CD4-positive, alpha-beta memory T cell (primary cell): ENCODE measurements at places on chromosomes 4 and X.
A peak's percentile ranks its signal among the peaks of the same experiment; 100 is the strongest.

DNA sequence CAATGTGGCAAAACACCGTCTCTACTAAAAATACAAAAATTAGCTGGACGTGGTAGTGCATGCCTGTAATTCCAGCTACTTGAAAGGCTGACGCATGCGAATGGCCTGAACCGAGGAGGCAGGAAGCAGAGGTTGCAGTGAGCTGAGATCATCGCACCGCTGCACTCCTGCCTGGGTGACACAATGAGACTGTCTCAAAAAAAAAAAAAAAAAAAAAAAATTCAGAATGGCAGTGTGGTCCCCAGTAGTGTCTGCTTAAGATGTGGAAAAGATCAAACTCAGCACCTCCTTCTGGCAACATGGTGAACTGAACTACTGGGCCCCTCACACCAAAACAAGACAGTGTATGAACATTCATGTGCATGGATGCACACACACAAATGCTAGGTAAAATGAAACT, 32.2 kb downstream of the SMS start:
- H3K27me3 ChIP-seq: no peaks in the 10 kb centered on the region
- H3K4me1 ChIP-seq: peaks cover 23% of the 10 kb centered on the region
- H3K27ac ChIP-seq: peak overlapping the region; percentile 57
- DNase-seq: peak; percentile 38
- H3K4me3 ChIP-seq: no peak overlapping the region

DNA sequence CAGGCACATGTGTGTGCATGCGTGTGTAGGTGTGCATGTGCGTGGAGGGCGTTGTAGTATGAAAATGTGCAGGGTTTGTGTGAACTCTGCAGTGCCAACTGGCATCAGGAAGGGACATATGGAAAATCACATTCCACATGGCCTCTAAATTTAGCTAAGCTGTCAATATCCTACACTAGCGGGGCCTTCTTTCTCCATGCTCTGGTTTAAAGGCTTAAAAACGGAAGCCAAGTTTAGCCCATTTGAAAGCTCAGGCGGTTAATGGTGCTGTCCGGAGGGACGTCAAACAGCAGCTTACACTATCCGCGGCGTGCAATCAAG, 144.1 kb upstream of the NOCT start:
- no peaks in the 10 kb centered on the region for H3K36me3 ChIP-seq
- H3K27ac ChIP-seq: no peak overlapping the region
- no peaks in the 10 kb centered on the region for H3K27me3 ChIP-seq
- no peaks in the 10 kb centered on the region for H3K4me1 ChIP-seq
- H3K4me3 ChIP-seq: no peak overlapping the region
- no peak for DNase-seq

DNA sequence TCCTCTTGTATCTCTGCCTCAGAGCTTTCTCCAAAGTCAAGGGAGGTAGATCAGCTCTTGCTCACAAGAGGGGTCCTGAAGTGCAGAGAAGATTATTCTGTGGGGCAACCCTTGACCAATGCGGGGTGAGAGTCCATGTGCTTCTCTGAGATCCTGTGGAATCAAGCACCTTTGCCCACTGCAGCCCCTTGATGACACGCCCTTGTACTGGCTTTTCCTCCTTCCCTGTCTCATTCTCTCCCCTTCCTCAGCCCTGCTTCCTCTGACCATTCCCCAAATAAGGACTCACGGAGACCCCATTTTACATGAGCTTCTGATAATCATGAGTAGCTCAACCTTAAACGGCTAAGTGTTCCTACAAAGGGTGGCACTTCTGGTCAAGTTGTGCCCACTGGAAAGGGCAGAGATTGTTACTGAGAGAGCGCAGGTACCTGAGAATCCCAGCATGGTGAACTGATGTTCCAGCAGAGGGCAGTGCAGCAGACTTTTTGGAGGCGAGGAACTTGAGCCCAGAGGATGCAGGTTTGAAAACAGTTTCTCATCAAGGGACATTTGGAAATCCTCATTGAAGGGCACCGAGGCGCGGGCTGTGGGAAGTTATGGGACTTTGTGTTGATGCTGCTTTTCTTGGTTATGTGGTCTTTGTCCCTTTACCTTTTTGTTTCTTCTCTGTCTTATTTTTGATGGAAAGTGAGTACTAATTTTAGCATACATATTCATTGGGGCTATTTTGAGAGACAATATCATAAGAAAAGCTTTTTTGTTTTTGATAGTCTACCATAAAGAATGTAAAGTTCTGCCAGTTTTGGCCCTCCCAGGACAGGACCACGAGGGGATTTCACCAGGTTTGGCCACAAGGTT, 201.3 kb downstream of the RBM46 start:
- no peaks in the 10 kb centered on the region for H3K27me3 ChIP-seq
- H3K4me1 ChIP-seq: no peaks in the 10 kb centered on the region
- H3K27ac ChIP-seq: no peak overlapping the region

DNA sequence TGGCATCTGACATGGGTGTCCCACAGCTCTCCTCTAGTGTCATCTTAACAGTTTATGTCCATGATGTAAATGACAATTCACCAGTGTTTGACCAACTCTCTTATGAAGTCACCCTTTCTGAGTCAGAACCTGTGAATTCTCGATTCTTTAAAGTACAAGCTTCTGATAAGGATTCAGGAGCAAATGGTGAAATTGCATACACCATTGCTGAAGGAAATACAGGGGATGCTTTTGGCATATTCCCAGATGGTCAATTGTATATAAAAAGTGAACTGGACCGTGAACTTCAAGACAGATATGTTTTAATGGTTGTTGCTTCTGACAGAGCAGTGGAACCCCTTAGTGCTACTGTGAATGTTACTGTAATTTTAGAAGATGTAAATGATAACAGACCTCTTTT, 4.6 kb downstream of the FAT4 start:
- no peak for DNase-seq
- H3K27me3 ChIP-seq: peaks cover 4% of the 10 kb centered on the region
- no peak overlapping the region for H3K4me3 ChIP-seq

DNA sequence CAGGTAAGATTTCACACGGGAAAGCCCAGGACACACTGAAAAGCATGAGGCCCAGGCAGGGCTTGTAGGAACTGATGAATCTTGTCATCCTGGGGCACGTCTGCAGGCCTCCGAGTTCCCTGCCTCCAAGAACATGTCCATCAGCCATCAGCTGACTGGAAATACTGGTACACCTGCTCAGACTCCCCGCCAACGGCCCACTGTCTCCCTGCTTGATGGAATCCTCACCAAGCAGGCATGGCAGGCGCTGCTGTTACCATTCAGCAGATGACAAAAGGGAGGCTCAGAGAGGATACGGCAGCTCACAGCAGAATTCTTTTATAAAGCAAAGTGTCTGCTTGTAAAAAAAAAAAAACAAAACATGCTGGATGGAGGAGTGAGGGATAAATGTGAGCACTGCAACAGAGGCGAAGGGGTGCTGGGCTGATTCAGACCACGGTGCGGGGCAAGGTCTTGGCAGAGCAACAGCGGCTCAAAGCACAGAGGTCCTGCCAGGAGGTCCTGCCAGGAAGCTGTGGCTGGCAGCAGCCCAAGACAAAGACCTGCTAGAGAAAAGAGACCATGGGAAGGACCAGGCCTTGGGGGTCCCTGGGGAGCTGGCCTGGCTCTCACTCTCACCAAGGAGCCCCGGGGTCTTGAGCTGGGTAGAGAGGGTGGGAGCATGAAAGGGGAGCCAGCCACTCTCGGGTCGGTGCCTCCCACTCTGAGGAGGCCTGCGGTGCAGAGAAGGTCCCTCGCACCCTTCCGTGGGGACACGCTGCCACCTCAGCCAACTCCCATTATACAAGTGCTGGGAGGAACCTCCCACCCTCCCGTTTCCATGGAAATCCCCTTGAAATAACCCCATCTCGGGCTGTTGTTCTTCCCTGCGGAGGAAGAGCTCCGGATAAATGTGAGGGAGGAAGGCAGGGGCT, 25.6 kb downstream of the PPP2R2C start:
- H3K27ac ChIP-seq: no peak overlapping the region
- no peaks in the 10 kb centered on the region for H3K36me3 ChIP-seq
- H3K27me3 ChIP-seq: no peaks in the 10 kb centered on the region

- no peaks in the 10 kb centered on the region for H3K36me3 ChIP-seq
- DNase-seq: no peak
- no peaks in the 10 kb centered on the region for H3K27me3 ChIP-seq
- no peak overlapping the region for H3K27ac ChIP-seq
These were observed 1024.0 kb upstream of the SLIT2 start for GRCh38 chr4:19227701-19228100.

- H3K27ac ChIP-seq: no peak overlapping the region
- no peaks in the 10 kb centered on the region for H3K27me3 ChIP-seq
- no peaks in the 10 kb centered on the region for H3K4me1 ChIP-seq
- H3K36me3 ChIP-seq: no peaks in the 10 kb centered on the region
- no peak overlapping the region for H3K4me3 ChIP-seq
- DNase-seq: no peak
These were observed 67.4 kb upstream of the PCDH18 start for GRCh38 chr4:137599734-137600133.

GRCh38 chrX:66017659-66018170, 22.2 kb downstream of the VSIG4 start:
- no peak overlapping the region for H3K27ac ChIP-seq
- H3K27me3 ChIP-seq: no peaks in the 10 kb centered on the region
- no peak for DNase-seq
- no peak overlapping the region for H3K4me3 ChIP-seq
- no peaks in the 10 kb centered on the region for H3K36me3 ChIP-seq

DNA sequence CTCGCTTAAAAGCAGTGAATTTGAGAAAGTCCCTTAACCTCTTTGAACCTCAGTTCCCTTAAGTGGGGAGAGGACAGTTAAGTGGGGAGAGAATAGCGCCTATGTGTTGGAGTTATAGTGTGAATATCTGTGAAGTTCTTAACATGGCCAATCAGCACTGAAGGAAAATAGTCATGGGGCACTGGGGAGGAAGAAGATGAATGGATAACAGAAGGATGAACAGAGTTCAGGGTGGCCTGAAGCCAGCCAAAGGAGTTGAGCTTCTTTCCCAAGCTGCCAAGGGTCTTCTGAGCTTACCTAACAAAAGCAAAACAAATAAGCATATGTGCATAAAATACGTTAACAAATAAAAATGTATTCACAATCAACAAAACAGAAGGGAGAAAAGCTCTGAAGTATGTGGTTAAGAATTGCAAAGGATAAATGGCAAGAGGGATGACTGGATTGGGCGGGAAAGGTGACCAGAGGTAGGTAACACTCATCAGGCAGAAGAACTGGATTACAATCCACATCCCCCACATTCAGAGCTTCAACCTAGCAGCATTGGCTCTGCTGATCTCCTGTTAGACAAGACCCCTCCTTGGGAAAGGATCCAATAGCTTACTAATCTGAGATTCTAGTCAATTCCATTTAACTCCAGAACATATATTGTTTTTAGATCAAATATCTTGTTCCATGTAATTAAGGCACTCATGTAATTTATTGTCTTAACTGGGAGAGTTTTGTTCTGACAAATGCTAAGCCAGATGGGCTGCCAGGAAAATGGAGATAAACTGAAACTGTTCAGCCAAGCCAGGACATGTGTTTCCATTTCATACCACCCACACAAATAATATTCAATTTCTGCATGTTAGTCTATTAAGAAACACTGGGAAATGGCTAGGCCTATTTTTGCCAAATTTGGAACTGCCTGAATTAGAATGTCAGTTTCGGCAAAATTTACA, 221.2 kb downstream of the LDB2 start:
- H3K36me3 ChIP-seq: no peaks in the 10 kb centered on the region
- H3K4me1 ChIP-seq: no peaks in the 10 kb centered on the region
- no peak for DNase-seq
- H3K4me3 ChIP-seq: no peak overlapping the region

GRCh38 chr4:74659576-74660411, 134.5 kb downstream of the BTC start:
- H3K4me1 ChIP-seq: no peaks in the 10 kb centered on the region
- no peaks in the 10 kb centered on the region for H3K27me3 ChIP-seq
- DNase-seq: no peak
- H3K4me3 ChIP-seq: no peak overlapping the region

- no peak overlapping the region for H3K4me3 ChIP-seq
- no peak overlapping the region for H3K27ac ChIP-seq
- peaks cover 77% of the 10 kb centered on the region for H3K4me1 ChIP-seq
- H3K36me3 ChIP-seq: no peaks in the 10 kb centered on the region
These were observed 6.2 kb downstream of the CHIC2 start for GRCh38 chr4:54058171-54058570.

DNA sequence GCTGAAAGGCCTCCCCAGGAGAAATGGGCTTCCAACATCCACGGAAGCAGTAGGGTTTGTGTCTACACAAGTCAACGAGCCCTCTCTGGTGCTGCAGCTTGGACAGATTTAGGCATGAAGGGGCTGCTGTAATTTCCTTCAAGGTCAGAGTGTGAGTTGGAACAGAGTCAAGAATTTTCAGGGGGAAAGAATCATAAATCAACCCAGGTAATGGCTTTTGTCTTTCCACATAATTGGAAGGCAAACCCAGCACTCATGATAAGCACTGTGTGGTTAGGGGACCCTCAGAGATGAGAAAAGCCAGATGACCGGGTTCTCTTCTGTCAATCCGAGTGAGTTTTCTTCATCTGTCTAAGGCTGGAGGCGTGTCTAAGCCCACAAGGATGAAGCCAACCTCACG, 78.6 kb upstream of the MXRA5 start:
- H3K4me3 ChIP-seq: no peak overlapping the region
- H3K27ac ChIP-seq: no peak overlapping the region
- DNase-seq: no peak
- H3K27me3 ChIP-seq: no peaks in the 10 kb centered on the region
- H3K36me3 ChIP-seq: no peaks in the 10 kb centered on the region

DNA sequence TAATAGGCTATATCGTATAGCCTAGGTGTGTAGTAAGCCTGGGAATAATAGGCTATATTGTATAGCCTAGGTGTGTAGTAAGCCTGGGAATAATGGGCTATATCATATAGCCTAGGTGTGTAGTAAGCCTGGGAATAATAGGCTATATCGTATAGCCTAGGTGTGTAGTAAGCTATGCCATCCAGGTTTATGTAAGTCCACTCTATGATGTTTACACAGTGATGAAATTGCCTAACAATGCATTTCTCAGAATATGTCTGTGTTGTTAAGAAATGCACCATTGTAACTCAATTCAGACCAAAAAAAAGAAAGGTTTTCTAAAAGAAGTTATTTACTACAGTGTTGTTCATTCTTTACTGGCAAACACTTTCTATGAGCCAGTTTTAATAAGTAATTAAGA, 1387.2 kb downstream of the STIM2 start:
- H3K4me3 ChIP-seq: no peak overlapping the region
- no peaks in the 10 kb centered on the region for H3K27me3 ChIP-seq
- H3K27ac ChIP-seq: no peak overlapping the region
- H3K4me1 ChIP-seq: no peaks in the 10 kb centered on the region
- no peaks in the 10 kb centered on the region for H3K36me3 ChIP-seq

- H3K27me3 ChIP-seq: no peaks in the 10 kb centered on the region
- DNase-seq: no peak
- H3K4me1 ChIP-seq: no peaks in the 10 kb centered on the region
- no peak overlapping the region for H3K27ac ChIP-seq
- H3K4me3 ChIP-seq: no peak overlapping the region
These were observed 5.7 kb downstream of the AFM start for GRCh38 chr4:73487233-73487632.

- H3K27me3 ChIP-seq: no peaks in the 10 kb centered on the region
- no peaks in the 10 kb centered on the region for H3K36me3 ChIP-seq
- no peak for DNase-seq
- no peak overlapping the region for H3K4me3 ChIP-seq
These were observed 155.6 kb downstream of the BTC start for GRCh38 chr4:74638689-74639088.
